ENCODE measurements at places on chromosomes 4 and X.

GRCh38 chrX:109294097-109294814 is 187.6 kb downstream of the GUCY2F start:
- no peak for DNase-seq

DNA sequence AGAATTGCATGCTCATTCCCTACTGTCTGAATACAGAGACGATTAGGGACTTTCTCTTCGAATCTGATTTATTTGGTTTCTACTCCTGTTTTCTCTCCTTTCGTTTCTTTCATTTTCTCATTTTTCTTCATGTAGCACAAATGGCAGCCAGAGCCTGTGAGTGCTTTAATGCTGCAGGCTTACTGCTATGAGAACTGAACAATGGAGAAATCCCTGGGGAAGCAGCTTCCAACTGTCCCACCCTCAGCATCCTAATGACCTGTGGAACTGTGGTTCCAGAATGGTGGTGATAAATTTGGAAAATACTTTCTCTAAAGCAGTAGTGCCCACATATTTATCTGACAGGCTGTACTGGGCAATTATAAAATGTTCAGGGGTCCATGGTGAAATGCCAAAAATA is 930.4 kb downstream of the DMD start:
- DNase-seq = no peak

- no peak for DNase-seq
Measured at GRCh38 chr4:94015956-94016355, 187.4 kb downstream of the ATOH1 start.

GRCh38 chr4:36288731-36289426 is 7.5 kb downstream of the DTHD1 start:
- no peak for DNase-seq

DNA sequence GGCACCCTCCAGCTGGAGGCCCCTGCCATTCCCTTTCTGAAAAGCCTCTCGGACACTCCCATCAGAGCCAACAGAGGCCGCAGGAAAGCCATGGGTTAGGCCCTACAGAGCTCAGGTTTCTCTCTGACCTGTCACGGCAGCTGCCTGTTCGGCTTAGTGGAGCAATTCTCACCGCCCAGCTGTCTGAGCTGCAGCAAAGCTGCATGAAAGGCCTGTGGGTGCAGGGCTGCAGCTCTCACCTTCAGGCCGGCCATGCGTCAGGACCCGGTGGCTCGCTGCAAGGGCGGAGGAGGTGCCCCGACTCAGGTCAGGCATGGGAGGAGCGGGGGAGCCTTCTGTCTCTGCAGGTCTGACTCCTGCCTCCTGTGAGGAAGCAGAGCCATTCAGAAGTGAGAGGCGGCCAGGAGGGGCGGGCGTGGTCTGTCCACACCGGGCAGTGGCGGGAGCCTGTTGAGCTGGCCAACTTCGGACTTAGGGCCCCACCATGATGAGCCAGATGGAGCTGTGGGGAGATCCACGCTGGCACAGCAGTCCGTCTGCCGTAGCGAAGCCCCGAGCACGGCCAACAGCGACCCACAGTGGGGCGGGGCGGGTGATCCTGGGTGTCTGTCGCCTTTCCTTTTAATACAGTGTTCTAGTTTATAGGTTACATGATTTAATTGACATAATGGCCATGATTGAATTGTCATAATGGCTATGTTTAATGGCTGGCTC is 23.4 kb downstream of the PDE6B start:
- DNase-seq = no peak

DNA sequence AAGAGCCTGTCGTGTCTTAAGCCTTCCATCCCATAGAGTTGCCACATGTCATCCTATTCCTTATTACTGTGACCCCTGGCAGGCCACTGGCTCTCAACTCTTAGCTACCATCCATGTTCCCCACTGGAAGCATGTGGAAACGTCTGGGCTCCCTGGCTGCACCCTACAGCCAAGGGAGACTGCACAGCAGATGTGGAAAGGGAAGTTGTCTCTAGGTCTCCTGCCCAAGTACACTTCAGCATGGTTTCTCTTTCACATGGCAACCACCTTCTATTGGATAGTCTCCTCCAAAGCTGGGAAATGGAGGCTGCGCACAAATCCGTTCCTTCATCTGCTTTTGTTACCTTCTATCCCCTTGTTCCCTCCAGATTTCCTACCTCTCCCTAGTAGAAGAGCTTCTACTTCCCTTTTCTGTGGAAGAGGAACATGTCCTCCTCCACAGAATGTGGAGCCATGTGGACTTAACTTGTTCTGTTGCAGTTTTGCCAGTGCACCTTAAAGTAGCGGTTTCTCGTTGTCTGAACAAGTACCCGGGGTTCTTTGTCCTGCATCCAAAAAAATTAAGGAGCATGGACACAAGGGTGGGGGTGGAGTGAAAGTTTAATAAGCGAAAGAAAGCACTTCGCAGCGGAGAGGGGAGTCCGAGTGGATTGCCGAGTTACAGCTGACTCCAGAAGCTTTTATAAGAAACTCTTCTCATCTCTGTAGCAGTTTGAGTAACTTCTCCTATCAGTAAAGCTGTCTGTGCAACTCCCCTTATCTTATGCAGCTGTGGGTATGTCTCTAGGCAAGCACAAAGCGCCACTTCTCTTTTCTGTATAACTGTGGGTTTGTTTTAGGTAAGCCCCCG is 52.5 kb downstream of the HMGB2 start:
- DNase-seq = no peak

DNA sequence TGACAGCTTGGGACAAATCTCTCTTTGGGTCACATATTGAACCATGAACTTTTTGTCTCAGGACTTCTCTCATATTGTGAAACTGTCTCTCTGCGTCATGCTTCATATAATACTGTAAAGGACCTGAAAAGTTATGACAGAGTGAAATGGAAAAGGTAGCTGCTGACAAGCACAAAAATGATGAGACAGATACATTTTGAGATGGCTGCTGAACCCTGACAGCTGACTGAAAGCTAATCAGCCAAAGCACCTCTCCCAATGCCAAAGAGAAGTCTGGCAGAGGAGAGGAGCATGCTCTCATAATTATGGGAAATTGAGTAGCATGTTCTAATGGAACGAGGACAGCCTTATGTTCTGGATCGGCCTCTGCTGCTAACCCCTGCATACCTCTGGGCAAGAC is 873.4 kb upstream of the ADGRL3 start:
- DNase-seq = no peak

DNA sequence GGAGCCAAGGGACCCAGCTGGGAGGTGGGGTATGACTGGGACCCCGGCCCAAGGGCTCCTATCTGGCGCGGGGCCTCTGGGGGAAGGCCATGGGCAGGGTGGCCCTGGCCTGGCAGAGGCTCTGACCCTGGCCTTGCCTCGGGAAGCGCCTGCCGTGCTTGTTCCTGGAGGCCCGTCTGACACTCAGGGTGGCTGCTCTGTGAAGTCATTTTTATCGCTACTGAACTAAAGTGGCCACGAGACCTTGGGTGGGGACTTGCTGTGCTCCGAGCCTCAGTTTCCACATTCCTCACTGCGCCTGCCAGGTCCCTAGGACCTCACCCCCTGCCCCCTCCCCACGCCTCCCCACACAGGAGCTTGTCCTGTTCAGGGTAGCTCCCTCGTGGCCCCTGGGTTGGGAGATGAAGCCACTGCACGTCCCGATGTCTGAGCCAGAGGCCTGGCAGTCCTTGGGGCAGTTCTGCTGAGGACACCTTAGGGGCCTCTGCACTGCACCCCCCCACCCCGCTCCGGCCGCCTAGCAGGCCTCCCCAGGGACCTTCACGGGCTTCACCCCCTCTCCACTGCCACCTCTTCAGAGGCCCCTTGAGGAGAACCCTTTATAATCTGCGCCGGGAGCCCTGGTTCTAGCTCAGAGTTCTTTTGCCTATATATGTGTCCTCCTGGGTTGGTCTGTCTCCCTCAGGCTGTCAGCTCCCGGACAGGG is 639 bp upstream of the SORCS2 start:
- no peak for DNase-seq

DNA sequence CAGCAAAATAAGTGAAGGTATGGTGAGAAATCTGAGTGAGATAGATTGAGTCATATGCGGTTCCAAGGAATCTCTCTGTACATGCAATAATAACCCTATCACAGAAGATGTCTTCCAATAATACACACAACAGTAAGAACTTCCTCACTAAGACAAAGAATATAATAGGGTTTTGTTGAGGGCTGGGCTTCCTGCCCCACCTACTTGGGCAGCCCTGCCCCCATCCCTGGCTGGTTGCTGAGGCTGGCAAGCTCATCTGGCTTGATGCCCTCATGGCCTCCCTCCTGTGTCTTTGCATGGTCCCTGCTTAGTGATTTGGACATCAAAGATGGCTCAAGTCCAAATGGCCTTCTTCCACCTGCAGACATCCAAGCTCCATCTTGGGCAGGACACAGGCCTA is 2.7 kb downstream of the GEMIN8 start:
- no peak for DNase-seq

DNA sequence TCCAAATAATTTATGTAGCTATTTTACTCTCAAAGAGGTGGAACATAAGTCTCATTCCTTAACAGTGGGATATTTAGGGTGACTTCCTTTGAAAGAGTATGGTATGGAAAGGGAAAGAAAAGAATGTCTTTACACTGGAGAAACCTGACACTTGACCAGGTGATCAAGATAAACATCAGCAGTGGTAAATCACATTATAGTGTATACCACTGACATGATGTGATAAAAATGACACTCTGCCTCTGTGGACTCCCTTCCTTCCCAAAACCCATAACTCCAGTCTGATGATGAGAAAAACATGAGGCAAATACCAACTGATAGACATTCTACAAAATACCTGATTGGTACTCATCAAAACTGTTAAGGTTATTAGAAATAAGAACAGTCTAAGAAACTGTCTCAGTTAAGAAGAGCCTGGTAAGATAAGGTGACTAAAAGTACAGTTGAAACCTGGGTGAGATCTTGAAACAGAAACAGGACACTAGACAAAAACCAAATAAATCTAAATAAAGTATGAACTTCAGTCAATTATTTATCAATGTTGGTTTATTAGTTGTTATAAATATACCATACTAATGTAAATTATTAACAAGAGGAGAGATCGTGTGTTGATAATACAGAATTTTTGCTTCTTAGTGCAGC is 144.2 kb upstream of the PCDH18 start:
- DNase-seq = no peak

- DNase-seq = no peak
Measured at GRCh38 chr4:149493492-149493891, 322.2 kb downstream of the IQCM start.

DNA sequence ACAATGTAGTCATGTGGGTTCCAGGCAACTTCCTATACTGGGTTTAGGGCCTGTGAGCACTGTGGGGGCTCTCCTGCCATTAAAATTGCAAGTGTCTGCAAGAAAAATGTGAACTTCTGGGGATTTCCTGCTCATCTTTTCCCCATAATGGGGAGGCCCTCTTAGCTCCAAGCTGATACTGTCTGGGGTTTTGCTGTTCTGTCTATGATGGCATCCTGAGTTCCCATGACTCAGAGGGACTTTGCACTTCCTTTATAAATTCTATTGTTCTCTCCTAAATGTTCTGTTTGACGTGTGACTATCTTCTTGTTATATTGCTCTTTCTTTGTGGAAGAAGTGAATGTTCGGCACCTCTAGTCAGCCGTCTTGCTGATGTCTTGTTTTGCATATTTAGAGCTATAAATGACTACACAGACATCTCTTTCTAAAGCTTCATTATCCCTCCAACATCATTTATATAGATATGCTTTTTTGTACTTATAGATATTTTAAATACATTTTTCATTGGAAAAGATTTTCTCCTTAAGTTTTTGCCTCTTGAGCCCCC is 465.8 kb downstream of the NAF1 start:
- DNase-seq = no peak

GRCh38 chr4:24210332-24210902 is 320.6 kb upstream of the PPARGC1A start:
- DNase-seq = no peak

GRCh38 chrX:45824471-45824870 is 623.8 kb upstream of the DIPK2B start:
- DNase-seq = peak; percentile 64

GRCh38 chr4:86908251-86908657 is 16.0 kb upstream of the C4orf36 start:
- DNase-seq = no peak

DNA sequence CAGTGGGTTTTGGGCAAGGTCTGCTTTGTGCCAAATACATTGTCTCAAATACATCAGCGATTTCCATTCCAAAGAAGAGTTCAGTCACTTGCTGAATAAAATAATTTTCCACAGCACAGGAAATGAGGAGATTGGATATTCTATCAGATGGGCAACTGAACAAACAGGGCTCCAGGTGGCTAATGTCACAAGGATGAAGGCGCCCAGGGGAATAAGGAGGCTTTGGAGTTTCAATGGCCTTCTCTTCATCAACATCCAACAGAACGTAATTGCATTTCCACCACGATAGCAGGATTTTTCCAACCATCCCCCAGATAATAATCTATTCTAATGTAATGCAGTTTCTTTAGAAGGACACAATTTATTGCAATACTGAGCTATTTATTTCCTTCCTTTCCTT is 104.7 kb upstream of the KLHL13 start:
- no peak for DNase-seq

DNA sequence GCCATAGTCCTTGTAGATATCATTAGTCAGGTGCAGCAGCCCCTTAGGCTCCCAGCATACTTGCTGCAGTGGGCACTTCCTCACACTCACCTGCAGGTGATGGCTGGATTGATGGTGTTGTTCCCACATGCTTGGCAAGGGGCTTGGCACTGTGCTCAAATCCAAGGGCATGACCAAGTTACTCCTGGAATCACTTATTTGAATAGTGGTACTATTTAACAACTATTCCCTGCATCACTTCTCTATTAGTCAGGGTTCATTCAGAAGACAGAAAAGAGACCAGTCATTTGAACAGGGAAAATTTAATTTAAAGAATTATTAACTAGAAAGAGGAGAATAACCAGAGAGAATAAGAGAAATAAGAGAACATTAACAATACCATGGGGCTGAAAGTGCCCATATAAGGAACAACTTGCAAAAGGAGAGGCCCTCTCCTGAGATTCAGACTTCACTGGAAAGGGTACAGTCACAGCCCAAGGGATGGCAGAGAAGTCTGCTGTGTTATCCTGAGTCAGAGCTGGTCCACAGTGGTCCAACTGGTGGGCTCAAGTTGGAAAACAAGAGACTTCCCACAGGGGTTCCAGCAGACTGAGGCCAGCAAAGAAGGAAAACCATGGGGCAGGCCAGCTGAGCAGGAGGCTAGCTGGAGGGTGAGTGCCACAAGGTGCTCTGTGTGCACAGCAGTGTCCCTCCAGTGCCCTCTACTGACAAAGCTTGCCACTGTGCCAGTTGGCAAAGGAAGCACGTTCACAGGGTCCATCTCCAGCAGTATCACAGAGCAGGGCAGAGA is 9.8 kb downstream of the SPP1 start:
- DNase-seq = no peak

GRCh38 chrX:46722742-46723568 is 36.0 kb downstream of the SLC9A7 start:
- DNase-seq = no peak

GRCh38 chr4:113832803-113833202 is 71.3 kb upstream of the CAMK2D start:
- no peak for DNase-seq

GRCh38 chrX:21840193-21840545 is 752 bp downstream of the MBTPS2 start:
- no peak for DNase-seq

Measured in stimulated activated CD4-positive, alpha-beta T cell treated with anti-CD3 and anti-CD28 coated beads, TNF-alpha, amount 100 ng/mL, for 24 hours (primary cell).